Fibroblast of skin of back (primary cell): ENCODE measurements at places on chromosomes 12 and 14.
A peak's percentile ranks its signal among the peaks of the same experiment; 100 is the strongest.

GRCh38 chr12:92928421-92928961 is 604 bp downstream of the EEA1 start:
- peak; percentile 32 for DNase-seq

DNA sequence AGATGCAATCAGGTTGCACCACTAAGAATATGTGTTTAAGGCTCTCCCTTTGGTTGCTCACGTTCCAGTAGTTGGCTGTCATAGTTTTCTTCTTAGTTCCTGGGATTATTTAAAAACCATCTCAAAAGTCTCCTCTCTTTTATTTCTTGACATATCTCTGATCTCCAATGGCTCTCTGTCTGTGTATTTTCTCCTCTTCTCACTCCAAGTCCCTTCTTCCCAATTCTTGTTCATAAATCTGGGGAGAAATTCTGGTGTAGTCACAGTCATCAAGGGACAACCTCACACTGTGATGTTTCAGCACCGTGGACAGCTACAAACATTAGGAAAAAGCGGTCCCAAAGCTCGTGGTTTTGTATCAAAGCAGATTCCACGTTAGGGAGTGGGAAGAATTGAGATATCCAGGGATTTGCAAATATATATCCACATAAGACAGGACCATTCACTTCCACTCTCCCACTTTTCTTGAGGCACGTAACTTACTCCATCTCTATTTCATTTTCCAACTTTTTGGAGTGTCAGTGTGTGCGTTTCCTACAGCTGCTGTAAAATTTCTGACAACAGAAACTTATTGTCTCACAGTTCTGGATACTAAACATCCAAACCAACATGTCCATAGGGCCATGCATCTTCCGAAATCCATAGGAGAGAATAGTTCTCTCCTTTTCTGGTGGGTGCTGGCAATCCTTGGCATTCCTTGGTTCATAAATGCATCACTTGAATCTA is 80.6 kb upstream of the TMEM233 start:
- DNase-seq: peak; percentile 18

DNA sequence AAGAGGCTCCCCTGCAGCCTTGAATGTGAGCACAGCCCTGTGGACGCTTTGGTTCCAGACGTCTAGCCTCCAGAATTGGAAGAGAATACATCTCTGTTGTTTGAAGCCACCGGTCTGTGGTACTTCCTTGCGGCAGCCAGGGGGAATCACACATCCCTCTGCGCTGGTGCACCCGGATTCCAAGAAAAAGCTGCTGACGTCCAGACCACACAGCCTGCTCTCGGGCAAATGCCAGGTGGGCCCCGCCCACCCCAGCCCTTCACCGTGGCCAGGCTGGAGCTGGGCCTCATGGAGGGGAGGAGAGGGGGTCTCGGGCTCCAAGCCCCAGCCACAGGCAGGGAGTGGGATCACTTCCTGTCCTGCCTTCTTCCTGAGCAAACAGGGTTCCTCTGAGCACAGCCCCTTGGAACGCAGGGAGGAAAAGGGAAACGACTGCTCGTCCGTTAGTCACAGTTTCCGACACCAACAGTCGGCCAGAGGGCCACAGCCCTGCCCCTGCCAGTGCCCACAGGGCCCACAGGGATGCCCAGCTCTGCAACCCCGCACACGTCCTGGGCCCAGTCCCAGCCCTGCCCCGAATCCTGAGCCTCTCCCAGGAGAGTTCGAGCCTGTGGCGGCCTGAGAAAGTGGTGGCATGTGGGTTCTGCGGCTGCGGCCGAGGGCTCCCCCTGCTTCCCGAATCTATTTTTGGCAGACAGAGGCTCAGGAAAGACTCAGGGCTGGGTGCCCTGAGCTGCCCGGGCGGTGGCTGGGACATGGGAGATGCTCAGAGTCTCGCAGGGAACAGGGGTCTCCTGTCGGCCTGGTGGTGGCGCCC is 85.3 kb downstream of the RFLNA start:
- peak; percentile 96 for DNase-seq

GRCh38 chr12:125159702-125160101 is 94.5 kb downstream of the AACS start:
- DNase-seq: no peak

DNA sequence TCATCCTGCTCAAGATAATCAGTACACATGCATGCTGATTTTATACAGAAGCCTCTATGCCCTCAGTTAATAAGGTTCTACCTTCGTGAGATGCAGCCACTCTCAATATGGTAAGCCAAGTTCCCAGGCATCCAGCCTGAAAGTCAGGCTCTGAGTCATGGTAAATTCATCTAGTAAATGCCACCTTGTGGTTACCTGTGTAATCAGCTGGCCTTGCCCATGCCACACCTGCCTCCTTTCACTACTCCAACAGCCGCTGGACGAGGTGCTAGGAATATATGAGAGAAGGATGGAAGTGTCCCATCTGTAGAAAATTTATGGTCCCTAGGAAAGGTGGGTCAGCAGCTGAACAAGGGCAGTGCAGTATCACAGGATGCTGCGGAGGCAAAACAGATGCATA is 207.3 kb downstream of the SSPN start:
- no peak for DNase-seq

- DNase-seq: no peak
These were observed 198.8 kb downstream of the ANO2 start for GRCh38 chr12:5746036-5746908.

- DNase-seq: no peak
These were observed 30.4 kb downstream of the CHST11 start for GRCh38 chr12:104486943-104487819.

GRCh38 chr12:111573476-111573875 is 25.6 kb downstream of the ATXN2 start:
- no peak for DNase-seq

GRCh38 chr14:49950275-49951228 is 57.7 kb downstream of the ARF6 start:
- peak; percentile 30 for DNase-seq

GRCh38 chr12:129830796-129831195 is 73.0 kb downstream of the TMEM132D start:
- no peak for DNase-seq

DNA sequence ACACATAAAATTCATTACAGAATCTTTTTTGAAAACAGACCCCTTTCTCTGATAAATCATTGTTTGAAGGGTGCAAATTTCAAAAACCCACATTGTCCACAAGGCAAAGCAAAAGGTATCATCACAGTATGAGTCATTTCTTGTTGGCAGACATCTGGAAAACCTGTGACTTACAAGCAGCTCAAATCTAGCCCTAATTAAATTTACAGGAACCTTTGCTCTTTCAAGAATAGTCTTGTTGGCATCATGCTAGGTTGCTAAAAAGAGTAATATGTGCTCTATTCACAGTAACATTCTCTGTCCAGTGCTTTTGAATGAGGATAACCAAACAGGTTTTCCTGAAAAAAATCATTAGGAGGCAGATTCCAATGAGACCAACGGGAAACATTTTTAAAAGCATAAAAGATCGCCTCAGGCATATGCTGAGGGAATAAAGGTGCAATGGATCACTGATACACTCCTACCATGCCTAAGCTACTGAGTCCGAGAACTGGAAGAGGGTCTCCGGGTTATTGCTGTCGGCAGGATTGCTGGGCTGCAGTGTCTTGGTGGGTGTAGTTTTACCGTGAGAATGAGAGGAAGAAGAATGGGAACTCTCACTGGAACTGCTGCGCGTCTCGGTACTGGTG is 55.5 kb upstream of the TTC7B start:
- peak; percentile 15 for DNase-seq

GRCh38 chr12:49482095-49483051 is 56.5 kb upstream of the KCNH3 start:
- DNase-seq: peak; percentile 39

- DNase-seq: no peak
These were observed 19.4 kb downstream of the TCTN2 start for GRCh38 chr12:123690191-123690840.

- DNase-seq: peak; percentile 48
These were observed 3.3 kb upstream of the CHURC1 start for GRCh38 chr14:64910847-64911495.

- DNase-seq: no peak
These were observed 300.8 kb downstream of the SSPN start for GRCh38 chr12:26496170-26496569.

DNA sequence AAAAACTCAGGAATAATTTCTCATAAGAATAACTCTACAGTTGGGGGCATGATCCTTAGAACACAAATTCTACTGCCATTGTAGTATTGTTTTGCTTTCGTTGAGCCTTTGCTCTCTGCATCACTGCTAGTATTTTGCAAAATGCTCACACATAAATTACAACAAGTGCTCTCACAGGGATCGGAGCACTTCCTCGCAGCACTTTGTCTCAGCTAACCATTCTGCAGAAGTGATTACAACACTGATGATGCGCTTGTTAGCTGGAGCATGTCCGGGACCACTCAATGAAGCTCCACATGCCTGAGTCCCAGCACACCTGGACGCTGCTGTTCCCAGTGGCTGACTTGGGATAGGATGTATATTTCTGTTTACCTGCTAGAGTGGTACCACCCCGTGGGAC is 31.6 kb downstream of the MOAP1 start:
- DNase-seq: no peak

- DNase-seq: no peak
These were observed 3.6 kb downstream of the SLC25A29 start for GRCh38 chr14:100302616-100303015.

DNA sequence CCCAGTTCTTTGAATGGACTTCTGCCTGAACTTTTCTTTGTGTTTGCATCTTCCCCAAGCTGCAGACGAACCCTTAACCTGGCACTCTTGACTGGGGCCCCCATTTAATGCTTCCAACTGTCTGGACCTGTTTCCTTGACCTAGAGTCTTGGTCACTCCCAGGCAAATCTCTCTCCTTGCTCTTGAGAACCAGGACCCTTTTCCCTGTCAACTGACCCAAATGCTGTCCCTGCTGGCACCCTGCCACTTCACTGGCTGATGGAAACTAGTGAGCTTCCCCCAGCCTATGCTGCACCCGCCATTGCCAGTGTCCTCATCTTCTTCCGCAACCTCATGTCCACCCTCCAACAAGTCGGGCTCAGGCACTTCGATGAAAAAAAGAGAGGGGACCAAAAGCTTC is 79.5 kb downstream of the PRIMA1 start:
- DNase-seq: no peak

DNA sequence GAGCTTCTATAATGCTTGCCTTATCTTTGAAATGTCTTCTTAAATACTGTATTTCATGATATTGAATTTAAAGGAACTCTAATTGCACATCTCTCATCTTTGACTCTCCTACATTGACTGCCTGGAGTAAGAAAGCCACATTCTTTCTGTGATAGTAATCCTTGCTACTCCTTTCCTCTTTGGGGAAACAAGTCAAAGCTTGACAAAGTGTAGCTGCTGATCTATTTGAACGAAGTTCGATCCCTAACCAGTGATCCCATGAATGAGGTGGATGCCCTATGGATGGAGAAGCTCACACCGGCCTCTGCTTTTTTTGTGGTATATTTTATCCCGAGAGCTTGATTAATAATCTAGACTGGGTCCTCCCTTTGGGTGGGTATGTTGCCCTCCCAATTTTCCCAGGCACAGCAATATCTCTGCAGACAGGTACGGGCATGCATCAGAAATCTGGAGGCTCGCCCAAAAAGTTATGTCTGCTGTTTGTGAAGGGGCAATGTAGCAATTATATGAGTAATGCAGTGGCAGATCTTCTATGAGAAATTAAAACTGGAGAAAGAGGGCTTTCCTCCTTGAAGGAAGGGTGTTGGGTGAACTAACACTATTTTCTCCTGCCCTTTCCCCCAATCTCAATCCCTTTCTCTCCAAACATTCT is 163.0 kb upstream of the FRMD6 start:
- no peak for DNase-seq

- peak; percentile 4 for DNase-seq
These were observed 9.5 kb upstream of the PRKD1 start for GRCh38 chr14:29937116-29937515.

GRCh38 chr14:93799989-93800921 is 12.0 kb upstream of the PRIMA1 start:
- no peak for DNase-seq

DNA sequence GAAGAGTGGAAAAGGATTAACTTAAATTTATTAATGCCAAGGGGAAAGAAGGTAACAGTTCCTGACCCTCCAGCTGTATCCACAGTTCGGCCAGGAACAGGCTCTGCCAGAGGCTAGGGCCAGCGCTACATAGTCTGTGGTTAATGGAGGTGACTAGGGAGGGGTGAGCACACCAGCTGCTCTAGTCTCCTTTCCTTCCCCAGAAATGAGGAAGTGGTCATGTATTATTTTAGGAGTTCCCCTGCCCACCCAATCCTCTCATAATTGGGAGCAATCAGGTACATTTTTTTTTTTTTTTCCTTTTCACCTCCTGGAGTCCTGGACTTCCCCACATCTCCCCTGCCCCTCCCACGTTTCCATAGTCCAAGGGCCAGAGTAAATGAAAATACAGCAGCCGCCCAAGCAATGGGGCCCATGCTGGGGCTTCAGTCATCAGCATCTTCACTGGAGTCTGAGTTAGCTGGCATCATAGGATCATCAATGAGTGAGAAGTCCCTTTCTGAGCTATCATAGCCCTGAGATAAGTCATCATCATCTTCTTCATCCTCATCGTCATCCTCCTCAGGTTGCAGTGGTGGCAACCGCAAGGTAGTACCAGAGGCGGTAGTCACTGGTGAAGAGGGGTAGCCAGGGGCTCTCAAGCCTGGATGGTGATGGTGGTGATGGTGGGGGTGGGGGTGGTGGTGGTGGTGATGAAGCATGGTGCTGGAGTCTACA is 1.5 kb upstream of the SUPT16H start:
- DNase-seq: no peak

DNA sequence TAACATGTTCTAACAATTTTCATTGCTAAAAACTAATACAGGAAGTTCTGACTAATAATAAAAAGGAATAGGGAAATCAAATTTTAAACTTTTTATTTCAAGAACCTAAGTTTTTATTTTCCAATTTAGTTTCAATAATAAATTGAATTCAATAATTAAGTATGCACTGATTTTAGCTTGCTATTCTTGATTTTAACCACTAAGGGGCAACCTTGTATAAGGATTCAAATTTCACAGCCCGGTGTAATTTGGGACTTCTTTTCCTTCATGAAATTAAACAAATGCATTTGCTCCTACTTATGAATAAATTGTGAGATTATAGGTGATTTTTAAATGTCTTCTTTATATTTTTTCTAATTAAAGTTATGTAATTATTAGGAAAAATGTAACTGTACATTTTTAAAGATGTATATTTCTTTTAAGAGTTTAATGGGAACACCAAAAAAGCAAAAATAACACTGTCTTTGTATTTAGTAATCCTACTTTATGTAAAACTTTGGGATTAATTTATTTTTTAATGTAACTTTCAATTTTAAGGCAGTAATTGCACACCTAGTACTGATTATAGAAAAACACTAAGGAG is 241.4 kb upstream of the PDZRN4 start:
- peak; percentile 39 for DNase-seq

- no peak for DNase-seq
These were observed 79.9 kb downstream of the DAD1 start for GRCh38 chr14:22509036-22509709.
